ENCODE measurements at places on chromosomes 3 and 15.

DNA sequence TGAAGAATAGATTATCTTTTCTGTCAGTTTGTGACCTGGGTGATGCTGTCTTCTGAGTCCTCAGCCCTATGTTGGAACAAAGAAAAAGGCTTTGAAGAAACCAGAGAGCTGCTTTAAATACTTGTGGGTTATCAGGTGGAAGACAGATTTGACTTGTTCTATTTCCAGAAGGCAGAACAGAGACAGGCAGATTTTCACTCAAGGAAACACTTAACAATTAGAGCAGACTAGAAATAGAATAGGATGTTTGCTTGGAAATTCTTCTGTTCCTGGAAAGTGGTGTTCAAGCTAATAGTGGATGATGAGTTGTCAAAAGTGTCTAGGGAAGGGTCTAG is 219.4 kb downstream of the UBE2E2 start:
- DNase-seq = no peak

DNA sequence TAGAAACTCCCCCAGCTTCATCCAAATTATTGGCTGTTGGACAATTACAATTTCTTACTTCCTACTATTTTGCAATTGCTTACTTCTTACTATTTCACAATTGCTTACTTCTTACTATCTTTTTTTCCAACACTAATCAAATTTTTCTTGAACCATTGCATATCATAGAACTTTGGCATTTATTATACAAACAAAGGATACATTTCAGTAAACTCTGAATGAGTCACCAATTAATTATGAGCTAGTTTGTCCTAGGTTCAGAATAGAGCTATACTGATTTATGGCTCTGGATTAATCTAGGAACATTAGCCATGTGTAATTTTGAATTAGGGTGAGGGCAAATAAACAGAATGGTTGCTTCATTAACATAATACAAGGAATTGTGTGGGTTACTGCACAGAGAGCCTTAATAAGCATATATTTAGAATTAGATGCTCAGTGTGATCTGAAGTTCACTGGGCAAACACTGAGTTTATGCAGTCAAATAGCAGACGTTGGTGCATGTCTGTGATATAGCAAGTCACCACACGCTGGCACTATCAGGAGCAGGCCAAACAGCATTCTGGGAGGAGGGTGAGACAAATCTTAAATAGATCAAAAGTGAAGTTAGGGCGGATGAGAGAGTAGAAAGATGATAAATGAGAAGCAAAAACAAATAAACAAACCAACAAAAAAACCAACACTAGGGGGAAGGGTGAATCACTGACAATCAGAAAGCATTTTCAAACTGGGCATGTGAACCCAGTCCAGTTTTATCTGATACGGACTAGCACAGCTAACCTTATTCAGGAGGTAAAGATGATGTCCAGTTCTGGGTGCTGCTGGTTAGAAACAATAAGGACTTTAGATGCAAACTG is 21.5 kb downstream of the GABRR3 start:
- DNase-seq = no peak

- DNase-seq = no peak
These were observed at the start of gene TMEM212 for GRCh38 chr3:171842864-171843518. Gene TMEM212, plus strand, starts transcription at chr3:171843349. Its CDS starts 35 bp downstream, at chr3:171843384.

GRCh38 chr15:83716605-83717004 is 62.7 kb downstream of the ADAMTSL3 start:
- DNase-seq = no peak

DNA sequence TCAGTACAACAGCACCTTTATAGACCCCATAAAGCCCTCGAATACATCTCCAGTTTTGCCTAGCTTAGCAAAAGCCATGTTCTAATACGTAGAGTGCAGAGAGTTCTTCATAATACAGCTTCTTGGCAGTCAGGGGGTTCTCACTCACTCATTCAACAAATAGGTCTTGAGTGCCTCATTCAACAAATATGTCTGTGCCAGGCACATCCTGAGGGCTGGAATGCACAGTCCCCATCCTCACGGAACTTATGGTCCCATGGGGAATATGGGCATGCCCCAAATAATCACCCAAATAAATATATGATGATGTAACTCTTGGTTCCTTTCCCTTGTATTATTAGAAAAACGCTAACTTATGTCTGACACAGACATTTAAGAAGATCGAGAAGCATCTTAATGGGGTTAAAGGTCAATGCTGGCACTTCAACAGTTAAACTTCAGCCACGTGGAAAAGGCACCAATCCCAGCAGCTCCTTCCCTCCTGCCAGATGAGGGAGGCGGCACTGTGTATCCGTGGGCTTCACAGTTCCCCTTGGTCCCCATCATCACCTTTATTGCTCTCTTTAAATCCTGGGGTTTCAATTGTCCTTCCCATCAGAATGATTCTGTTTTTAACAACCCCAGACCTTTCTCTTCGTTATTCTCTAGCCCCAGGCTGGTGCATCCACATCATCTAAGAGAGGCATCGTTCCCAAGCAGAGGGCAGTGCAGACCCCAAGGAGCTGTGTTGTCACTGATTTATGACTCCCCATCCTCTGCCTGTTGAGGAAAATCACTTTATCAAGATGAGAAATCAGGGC is 18.9 kb upstream of the SEMA5B start:
- DNase-seq = no peak

DNA sequence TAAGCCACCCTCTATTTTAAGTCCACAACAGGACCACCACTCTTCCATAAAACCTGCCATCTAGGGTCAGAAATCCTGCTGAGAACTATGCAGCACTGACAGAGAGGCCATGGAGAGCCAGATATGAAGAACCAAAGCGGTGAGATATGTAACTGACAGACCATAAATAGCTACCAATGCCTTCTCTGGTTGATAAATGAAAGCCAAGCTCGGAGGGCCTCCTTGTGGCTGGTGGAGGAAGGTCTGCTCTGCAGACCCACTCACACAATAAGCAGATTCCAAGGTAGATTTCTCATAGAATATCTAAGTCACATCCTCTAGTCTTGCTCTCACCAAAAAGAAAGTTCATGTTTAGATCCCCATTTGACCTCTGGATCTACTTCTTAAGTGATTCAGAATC is 38.9 kb downstream of the RYK start:
- DNase-seq = no peak

- DNase-seq = no peak
These were observed 94.7 kb downstream of the DLG1 start for GRCh38 chr3:197203714-197204146.

- no peak for DNase-seq
These were observed 40.8 kb downstream of the KLHL25 start for GRCh38 chr15:85753791-85754452.

Data from SIG-M5 (cell line).